Naive B cell (primary cell): ENCODE measurements at places on chromosomes 7 and 10. TPM values are rescaled to one million over a fixed set of nuclear protein-coding genes. Genes with fewer than 3 reads are reported as not detected.

NSUN6 gene
- polyA plus RNA-seq = 9.9 TPM

USP6NL gene
- polyA plus RNA-seq = 47.8 TPM

ARMC3 gene
- not detected for polyA plus RNA-seq

TFR2 gene
- polyA plus RNA-seq = not detected

- no peaks in the 10 kb centered on the region for H3K4me1 ChIP-seq
- no peak for DNase-seq
- H3K4me3 ChIP-seq = no peak overlapping the region
- no peak overlapping the region for H3K27ac ChIP-seq
- no peaks in the 10 kb centered on the region for H3K36me3 ChIP-seq
These were observed 454.7 kb downstream of the TYW1 start for GRCh38 chr7:67451306-67451705.

- no peak overlapping the region for H3K4me3 ChIP-seq
- no peaks in the 10 kb centered on the region for H3K36me3 ChIP-seq
- DNase-seq = no peak
These were observed 28.1 kb downstream of the PNLIPRP2 start for GRCh38 chr10:116648903-116649302.

DNA sequence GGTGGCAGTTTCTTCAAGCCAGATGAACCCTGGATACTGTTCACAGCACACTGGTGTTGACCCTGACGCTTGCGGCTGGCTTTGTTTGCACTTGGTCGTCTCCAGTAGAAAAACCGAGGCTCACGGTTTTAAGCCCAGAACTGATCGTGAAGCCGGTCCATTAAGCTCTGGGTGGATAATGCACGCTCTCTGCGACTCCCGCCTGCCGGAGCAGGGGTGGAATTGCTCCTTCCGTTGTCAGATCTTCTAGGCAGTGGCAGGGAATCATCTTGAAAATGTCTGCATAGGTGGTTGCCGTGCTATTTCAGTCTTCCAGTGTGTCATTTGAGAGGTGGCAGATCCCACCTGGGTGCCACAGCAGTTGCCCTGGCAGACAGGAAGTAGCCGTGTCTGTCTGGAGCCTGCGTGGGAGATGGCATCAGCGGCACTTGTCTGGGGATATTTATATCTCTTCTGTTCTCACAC, 35.9 kb upstream of the AP5Z1 start:
- peaks cover 36% of the 10 kb centered on the region for H3K4me1 ChIP-seq
- H3K27ac ChIP-seq = peak overlapping the region; percentile 78
- no peaks in the 10 kb centered on the region for H3K27me3 ChIP-seq
- no peaks in the 10 kb centered on the region for H3K36me3 ChIP-seq
- H3K4me3 ChIP-seq = peak overlapping the region; percentile 46

GRCh38 chr7:30920021-30920583, 8.4 kb downstream of the AQP1 start:
- no peak overlapping the region for H3K4me3 ChIP-seq
- H3K36me3 ChIP-seq = no peaks in the 10 kb centered on the region
- no peaks in the 10 kb centered on the region for H3K27me3 ChIP-seq
- H3K27ac ChIP-seq = no peak overlapping the region
- DNase-seq = no peak

DNA sequence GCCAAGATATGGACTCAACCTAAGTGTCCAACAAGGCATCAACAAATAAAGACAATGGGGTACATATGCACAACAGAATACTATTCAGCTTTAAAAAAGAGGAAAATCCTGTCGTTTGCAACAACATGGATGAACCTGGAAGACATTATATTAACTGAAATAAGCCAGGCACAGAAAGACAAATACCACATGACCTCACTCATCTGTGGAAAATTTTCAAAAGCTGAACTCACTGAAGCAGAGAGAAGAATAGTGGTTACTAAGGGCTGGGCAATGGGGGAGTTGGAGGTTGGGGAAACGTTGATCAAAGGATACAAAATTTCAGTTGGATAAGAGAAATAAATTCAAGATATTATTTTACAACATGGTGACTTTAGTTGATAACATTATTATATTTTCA, 221.4 kb upstream of the PITRM1 start:
- no peak overlapping the region for H3K27ac ChIP-seq
- H3K27me3 ChIP-seq = no peaks in the 10 kb centered on the region
- no peak for DNase-seq
- H3K36me3 ChIP-seq = no peaks in the 10 kb centered on the region
- H3K4me3 ChIP-seq = no peak overlapping the region

DNA sequence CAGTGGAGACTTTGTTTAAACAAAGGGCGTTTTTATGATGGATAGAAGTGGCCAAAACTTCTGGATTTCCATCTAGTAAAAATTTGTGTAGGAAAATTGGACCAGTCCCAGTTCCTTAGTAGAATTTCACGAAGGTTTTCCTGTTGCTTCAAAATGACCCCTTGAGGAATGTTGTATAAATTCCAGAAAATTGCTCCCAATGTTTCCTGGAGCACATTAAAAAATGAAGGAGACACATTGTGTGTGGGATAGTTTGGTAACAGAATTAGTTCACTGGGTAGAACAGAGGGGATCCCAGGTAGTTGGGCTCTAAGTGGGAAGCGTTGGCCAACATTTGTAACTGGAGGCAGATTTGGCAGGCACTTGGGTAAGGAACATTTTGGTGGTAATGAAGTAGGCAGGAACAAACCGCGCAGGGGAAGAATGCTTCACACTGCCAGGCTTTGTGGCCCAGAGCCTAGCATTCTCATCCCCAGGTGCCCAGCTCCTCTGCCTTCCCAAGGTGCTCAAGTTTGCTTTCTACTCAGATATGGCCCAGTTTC, 758.6 kb downstream of the AUTS2 start:
- no peaks in the 10 kb centered on the region for H3K36me3 ChIP-seq
- H3K27me3 ChIP-seq = no peaks in the 10 kb centered on the region
- peaks cover 39% of the 10 kb centered on the region for H3K4me1 ChIP-seq

- H3K4me1 ChIP-seq = no peaks in the 10 kb centered on the region
- H3K27me3 ChIP-seq = no peaks in the 10 kb centered on the region
- H3K36me3 ChIP-seq = no peaks in the 10 kb centered on the region
- no peak overlapping the region for H3K27ac ChIP-seq
These were observed 252.5 kb downstream of the TWIST1 start for GRCh38 chr7:18864967-18865366.

GRCh38 chr7:70193514-70193913, 595.2 kb downstream of the AUTS2 start:
- no peaks in the 10 kb centered on the region for H3K4me1 ChIP-seq
- no peaks in the 10 kb centered on the region for H3K27me3 ChIP-seq
- H3K36me3 ChIP-seq = peaks cover 4% of the 10 kb centered on the region
- no peak overlapping the region for H3K4me3 ChIP-seq

- no peaks in the 10 kb centered on the region for H3K27me3 ChIP-seq
- H3K27ac ChIP-seq = no peak overlapping the region
- H3K4me1 ChIP-seq = no peaks in the 10 kb centered on the region
- no peak for DNase-seq
- H3K36me3 ChIP-seq = no peaks in the 10 kb centered on the region
These were observed 91.7 kb downstream of the SLC16A9 start for GRCh38 chr10:59617996-59618395.

- no peak overlapping the region for H3K4me3 ChIP-seq
- no peak overlapping the region for H3K27ac ChIP-seq
- peaks cover 5% of the 10 kb centered on the region for H3K27me3 ChIP-seq
- H3K36me3 ChIP-seq = no peaks in the 10 kb centered on the region
- H3K4me1 ChIP-seq = no peaks in the 10 kb centered on the region
- DNase-seq = no peak
These were observed 388.6 kb upstream of the C7orf33 start for GRCh38 chr7:148201992-148202391.

- H3K4me3 ChIP-seq = no peak overlapping the region
- peaks cover 37% of the 10 kb centered on the region for H3K27me3 ChIP-seq
- no peaks in the 10 kb centered on the region for H3K36me3 ChIP-seq
- H3K4me1 ChIP-seq = peaks cover under 1% of the 10 kb centered on the region
- H3K27ac ChIP-seq = no peak overlapping the region
- no peak for DNase-seq
These were observed 600 bp upstream of the LGI1 start for GRCh38 chr10:93757136-93757535.

DNA sequence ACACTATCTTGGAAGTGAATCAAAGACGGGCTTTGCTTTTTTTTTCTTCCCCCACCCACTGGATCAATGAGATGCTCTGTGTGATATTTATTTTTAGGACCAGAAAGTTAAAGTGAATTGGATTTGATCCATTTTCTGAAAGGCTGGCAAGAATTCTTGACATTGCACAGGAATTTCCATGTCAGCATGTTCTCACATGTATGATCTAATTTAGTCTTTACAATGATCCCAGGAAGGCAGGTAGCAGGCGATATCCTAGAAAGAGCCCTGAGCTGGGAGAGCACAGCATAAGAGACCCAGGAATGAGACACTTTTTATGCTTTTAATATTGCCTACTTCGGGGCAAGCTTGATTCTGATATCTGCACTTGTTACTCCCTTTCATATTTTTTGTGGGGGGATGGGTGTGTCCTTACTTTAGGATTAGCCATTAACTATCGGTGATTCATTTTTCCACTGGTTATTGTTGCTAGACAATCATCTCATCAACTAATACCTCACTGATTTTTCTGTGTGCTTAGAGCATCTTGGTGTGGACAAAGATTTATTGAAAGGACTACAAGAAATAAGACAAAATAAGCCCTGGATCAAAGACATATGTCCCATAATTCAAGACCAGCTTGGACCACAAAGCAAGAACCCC, 58.1 kb downstream of the NRP1 start:
- H3K27me3 ChIP-seq = peaks cover 1% of the 10 kb centered on the region
- H3K27ac ChIP-seq = no peak overlapping the region
- DNase-seq = no peak
- H3K4me3 ChIP-seq = no peak overlapping the region
- H3K36me3 ChIP-seq = no peaks in the 10 kb centered on the region

- H3K4me1 ChIP-seq = peaks cover 54% of the 10 kb centered on the region
- no peak for DNase-seq
- no peak overlapping the region for H3K4me3 ChIP-seq
- no peaks in the 10 kb centered on the region for H3K27me3 ChIP-seq
- peak overlapping the region; percentile 44 for H3K27ac ChIP-seq
- peaks cover 3% of the 10 kb centered on the region for H3K36me3 ChIP-seq
These were observed 34.8 kb downstream of the PIP4K2A start for GRCh38 chr10:22679608-22680007.

DNA sequence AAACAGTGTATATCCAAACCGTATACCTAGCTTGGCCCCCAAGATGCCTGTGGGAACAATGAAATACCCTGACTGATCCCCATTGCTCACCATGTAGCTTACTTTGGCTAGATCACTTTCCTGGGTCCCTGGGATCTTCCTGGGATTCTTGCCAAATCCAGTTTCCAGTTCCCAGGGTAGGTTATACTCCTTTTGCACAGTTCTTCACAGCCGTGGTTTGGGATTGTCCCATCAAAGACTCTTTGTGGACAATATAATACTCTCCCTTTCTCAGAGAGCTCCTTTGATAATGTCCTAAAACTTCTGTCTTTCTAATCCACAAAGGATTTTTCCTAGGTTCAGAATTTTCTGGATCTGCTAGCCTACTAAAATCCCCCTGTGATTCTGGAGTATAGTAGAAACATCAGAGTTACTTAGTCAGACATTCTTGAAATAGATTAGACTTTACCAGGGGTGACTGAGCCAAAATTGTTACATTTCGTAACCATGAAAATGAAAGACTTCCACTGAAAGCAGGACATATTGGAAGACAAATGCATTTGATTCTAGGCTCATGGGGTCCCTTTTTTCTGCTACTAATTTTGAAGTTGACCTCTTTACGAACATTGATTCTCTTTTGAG, 388.3 kb upstream of the ETV1 start:
- H3K36me3 ChIP-seq = no peaks in the 10 kb centered on the region
- peaks cover 7% of the 10 kb centered on the region for H3K4me1 ChIP-seq
- H3K27me3 ChIP-seq = no peaks in the 10 kb centered on the region

GRCh38 chr10:95567903-95568630, 6.9 kb upstream of the SORBS1 start:
- DNase-seq = no peak
- no peaks in the 10 kb centered on the region for H3K4me1 ChIP-seq
- H3K36me3 ChIP-seq = no peaks in the 10 kb centered on the region
- no peak overlapping the region for H3K4me3 ChIP-seq
- peaks cover 6% of the 10 kb centered on the region for H3K27me3 ChIP-seq

DNA sequence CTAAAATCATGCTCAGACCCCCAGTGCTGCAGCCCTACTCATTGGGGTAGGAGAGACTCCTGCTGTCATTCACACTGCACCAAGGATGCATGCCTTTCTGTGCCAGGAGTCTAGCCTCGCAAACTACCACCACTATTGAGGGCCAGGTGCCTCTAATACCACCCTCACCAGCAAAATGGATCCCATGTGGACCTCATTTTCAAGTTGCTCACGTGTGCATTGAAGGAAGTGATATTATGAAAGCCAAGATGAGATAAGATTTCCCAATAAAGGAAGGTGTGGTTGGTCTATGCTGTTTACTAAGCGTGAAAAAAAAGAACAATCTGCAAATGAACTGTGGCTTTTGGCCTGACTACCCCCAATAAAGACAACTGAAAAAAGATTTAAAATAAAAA, 7.2 kb upstream of the LAMTOR4 start:
- no peaks in the 10 kb centered on the region for H3K36me3 ChIP-seq
- H3K4me1 ChIP-seq = peaks cover 3% of the 10 kb centered on the region

DNA sequence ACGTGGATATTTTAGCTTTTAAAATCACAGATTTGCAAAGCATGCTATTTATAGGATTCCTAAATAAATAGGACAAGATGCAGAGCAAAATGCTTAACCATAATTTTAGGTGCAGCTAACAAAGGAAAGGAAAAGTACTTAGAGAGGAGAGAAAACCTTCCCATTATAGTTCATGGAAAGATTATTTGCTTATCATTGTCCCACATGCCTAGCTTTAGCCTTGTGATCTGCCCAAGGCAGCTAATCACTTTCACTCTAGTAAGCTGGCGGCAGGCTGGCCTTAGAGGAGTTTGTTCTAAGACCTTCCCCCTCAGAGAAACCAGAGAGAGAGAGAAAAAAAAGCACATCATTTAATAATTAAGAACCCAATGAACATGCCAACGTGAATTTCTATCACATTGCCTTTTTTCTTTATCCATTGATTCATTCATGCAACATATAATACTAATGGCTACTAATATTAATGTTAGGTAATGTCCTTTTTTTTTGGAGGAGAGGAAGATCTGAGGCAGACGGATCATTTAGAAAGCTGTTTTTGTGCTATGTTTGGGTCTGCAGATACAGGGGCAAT, 274.6 kb downstream of the ARL4A start:
- H3K4me3 ChIP-seq = no peak overlapping the region
- H3K27ac ChIP-seq = no peak overlapping the region
- DNase-seq = no peak
- peaks cover 8% of the 10 kb centered on the region for H3K27me3 ChIP-seq

DNA sequence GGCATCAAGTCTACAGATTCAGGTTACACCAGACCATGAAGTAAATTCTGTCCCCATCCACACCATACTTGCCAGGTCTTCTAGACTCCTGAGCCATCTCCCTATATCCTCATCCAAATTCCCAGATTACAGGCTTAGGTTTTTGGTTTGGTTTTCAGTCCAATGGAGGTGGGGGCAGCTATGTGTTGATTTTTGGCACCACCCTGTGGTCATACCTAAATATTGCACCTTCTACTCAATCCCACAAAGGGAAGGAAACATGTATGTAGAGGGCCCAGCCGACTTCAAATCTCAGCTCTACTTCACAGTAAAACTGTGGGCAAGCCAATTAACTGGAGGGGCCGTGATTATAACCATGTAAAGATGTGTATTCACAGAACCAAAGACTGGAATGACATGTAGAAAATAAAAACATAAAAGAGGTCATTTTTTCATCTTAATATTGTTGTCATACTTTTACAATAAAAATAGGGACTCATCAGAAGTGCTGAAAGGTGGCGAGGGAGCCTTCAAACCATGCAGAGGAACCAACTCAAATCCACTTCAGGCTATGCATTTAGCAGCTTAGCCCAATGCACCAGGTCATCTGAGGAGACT, 19.8 kb downstream of the ERCC6 start:
- no peak overlapping the region for H3K4me3 ChIP-seq
- peaks cover 6% of the 10 kb centered on the region for H3K36me3 ChIP-seq
- DNase-seq = no peak
- H3K27me3 ChIP-seq = no peaks in the 10 kb centered on the region
